CD4-positive, alpha-beta T cell (primary cell): ENCODE measurements at places on chromosomes 1 and 21. TPM values are rescaled to one million over a fixed set of nuclear protein-coding genes. Genes with fewer than 3 reads are reported as not detected.
A peak's percentile ranks its signal among the peaks of the same experiment; 100 is the strongest.

- H3K27ac ChIP-seq, result no peak overlapping the region
- peak; percentile 57 for DNase-seq
- no peaks in the 10 kb centered on the region for H3K27me3 ChIP-seq
- H3K4me3 ChIP-seq, result no peak overlapping the region
- H3K36me3 ChIP-seq, result peaks cover 76% of the 10 kb centered on the region
Measured at GRCh38 chr1:160291248-160292220, 6.6 kb upstream of the PEX19 start.

DNA sequence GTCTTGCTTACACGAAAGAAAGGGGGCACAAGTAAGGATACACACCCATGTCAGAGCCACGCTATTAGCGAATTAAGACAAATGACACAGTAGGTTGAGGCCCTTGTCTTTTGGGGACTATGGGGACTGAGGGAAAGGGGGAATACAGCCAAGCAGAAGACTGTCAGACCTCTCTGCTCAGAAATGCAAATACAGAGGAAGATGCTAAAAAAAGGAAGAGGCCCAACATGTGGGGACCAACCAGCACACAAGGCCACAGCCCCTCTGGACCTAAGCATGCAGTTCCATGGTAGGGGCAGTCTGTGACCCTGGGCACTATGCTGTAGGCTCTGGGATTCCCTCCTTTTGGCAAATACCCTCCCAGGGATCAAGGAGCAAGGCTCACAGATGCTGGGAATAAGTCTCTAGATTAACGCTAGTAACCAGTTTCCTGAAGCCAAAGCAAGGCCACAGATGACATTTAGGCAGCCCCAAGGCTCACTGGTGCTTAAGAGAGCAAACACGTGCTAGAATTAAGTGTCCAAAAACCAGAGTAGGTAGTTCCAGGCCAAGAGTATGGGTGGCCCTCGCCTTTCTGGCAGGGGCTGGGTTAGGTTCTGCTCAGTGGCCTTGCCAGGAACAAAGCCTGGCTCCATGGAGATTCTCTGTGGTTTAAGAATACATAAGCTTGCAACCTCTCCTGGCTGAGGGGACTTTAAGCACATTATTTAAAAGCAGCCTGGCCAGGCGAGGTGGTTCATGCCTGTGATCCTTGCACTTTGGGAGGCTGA is 38.2 kb downstream of the RABIF start:
- H3K27ac ChIP-seq, result no peak overlapping the region
- H3K4me3 ChIP-seq, result no peak overlapping the region
- DNase-seq, result no peak
- H3K36me3 ChIP-seq, result no peaks in the 10 kb centered on the region
- no peaks in the 10 kb centered on the region for H3K4me1 ChIP-seq

DNA sequence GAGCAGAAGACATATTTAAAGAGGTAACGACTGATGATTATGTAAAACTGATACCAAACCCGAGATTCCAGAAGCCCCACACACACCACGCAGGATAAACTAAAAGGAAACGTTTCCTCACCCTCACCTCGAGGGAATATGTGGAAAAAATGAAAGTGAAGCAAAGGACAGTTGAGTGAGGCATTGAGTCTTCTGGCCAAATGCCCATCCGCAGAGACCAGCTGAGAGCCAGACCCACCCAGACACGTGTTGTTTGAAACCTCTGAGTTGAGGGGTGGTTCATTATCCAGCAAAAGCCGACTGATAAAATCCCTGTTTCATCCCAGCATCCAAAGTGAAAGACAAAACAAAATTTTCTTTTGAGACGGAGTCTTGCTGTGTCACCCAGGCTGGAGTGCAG is 29.6 kb upstream of the PCBP3 start:
- no peak for DNase-seq
- no peak overlapping the region for H3K27ac ChIP-seq
- no peaks in the 10 kb centered on the region for H3K27me3 ChIP-seq
- H3K4me1 ChIP-seq, result peaks cover 53% of the 10 kb centered on the region

GRCh38 chr1:43736819-43737218 is 29.5 kb downstream of the ST3GAL3 start:
- no peaks in the 10 kb centered on the region for H3K4me1 ChIP-seq
- H3K36me3 ChIP-seq, result peaks cover 17% of the 10 kb centered on the region
- no peak overlapping the region for H3K27ac ChIP-seq

GRCh38 chr1:38708701-38709258 is 150.8 kb downstream of the RRAGC start:
- no peaks in the 10 kb centered on the region for H3K4me1 ChIP-seq
- H3K4me3 ChIP-seq, result no peak overlapping the region
- H3K36me3 ChIP-seq, result no peaks in the 10 kb centered on the region
- H3K27ac ChIP-seq, result no peak overlapping the region
- DNase-seq, result no peak
- peaks cover 9% of the 10 kb centered on the region for H3K27me3 ChIP-seq

- peak; percentile 70 for DNase-seq
- no peak overlapping the region for H3K27ac ChIP-seq
- H3K27me3 ChIP-seq, result no peaks in the 10 kb centered on the region
- H3K4me3 ChIP-seq, result no peak overlapping the region
Measured at GRCh38 chr1:27332536-27333281, 9.1 kb upstream of the SYTL1 start.

DNA sequence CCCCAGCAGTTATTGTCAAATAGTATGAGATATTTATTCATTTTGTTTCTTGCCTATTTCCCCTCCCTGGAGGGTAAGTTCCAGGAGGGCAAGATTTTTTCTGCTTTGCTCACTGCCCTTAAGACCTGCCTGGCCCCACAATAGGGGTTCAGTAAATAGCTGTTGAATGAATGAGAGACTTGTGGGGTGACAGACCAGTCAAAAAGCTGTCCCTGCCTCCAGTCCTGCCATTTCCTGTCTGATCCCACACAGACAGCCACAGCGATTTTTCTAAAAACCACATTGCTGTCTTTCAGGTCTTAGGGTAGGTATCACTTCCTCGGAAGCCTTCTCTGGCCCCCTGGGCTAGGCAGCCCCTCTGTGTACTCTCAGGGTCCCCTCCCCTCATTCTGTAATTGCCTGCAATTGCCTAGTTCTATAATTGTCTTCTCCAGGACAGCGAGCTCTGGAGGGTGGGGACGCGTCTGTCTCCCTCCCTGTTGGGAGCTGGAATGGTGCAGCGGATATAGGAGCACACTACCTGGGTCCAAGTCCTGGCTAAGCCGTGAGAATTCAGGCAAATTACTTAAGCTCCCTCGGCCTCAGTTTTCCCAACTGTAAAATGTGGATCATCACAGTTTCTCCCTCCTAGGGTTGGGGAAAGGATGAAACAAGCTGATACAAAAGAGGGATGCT is 1.8 kb upstream of the EXTL1 start:
- no peaks in the 10 kb centered on the region for H3K27me3 ChIP-seq
- no peaks in the 10 kb centered on the region for H3K4me1 ChIP-seq
- H3K4me3 ChIP-seq, result no peak overlapping the region
- no peak overlapping the region for H3K27ac ChIP-seq

DNA sequence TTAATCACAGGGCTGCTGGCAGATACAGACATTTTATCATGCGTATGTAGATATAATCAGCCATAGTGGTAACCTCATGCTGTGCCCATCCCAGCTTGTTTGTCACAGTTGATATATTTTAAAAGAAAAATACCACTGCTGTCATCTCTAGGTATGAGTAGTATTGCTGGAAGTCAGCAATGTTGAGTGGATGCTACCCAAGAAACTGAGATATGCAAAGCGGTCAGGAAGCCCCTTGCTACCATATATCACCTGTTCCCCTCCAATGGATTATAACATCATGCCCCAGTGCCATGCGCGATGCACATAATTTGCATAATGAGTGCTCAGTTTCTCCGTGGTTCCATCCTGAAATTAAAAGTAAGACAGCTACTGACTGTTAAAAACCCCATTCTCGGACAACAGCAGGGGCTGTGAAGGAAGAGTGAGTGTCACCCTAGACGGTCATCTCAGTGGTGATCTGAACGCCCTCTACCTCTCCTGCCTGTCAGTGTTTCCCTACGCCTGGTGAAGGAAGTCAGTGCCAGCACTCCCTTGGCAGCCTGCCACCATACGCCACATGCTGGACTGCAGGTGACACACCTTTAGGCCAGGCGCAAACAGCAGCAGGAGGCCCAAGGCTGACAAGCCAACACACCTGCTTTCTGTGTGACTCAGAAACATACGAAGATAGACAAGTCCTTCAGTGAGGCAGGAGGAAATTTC is 2.7 kb downstream of the IL10RB start:
- DNase-seq, result no peak
- peaks cover 49% of the 10 kb centered on the region for H3K4me1 ChIP-seq
- no peaks in the 10 kb centered on the region for H3K27me3 ChIP-seq

DNA sequence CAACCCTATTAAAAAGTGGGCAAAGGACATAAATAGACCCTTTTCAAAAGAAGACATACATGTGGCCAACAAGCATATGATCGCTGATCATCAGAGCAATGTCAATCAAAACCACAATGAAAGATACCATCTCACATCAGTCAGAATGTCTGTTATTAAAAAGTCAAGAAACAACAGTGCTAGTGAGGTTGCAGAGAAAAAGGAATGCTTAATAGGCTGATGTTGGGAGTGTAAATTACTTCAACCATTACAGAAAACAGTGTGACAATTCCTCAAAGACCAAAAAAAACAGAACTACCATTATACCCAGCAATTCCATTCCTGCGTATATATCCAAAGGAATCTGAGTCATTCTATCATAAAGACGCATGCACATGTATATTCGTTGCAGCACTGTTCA is 13.2 kb downstream of the USH2A start:
- no peaks in the 10 kb centered on the region for H3K4me1 ChIP-seq
- H3K4me3 ChIP-seq, result no peak overlapping the region
- no peaks in the 10 kb centered on the region for H3K27me3 ChIP-seq

GRCh38 chr1:82160903-82161302 is 360.2 kb downstream of the ADGRL2 start:
- H3K27ac ChIP-seq, result no peak overlapping the region
- no peaks in the 10 kb centered on the region for H3K4me1 ChIP-seq
- no peak for DNase-seq

DNA sequence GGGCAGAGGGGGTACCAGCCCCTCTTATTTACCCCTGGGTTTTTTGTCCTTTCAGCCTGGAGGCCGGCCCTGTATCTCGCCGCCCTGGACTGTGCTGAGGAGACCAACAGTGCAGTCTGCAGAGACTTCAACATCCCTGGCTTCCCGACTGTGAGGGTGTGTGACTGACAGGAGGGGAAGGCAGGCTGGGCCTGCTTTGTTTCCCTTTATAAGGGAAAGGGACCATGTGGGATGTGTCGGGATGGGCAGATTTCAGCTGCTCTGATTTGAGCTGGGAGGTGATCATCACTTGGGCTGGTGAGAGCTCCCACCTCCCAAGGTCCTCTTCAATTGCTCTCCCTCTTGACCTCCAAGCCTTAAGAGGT is 11.7 kb downstream of the QSOX1 start:
- H3K4me1 ChIP-seq, result no peaks in the 10 kb centered on the region
- no peak overlapping the region for H3K4me3 ChIP-seq
- no peak for DNase-seq
- H3K27me3 ChIP-seq, result no peaks in the 10 kb centered on the region

Gene ANKRD35
- 0.11 TPM for total RNA-seq

Gene PIGP
- 14.8 TPM for total RNA-seq

Gene LCE1C
- total RNA-seq, result not detected

Gene IGSF3
- 0.08 TPM for total RNA-seq
